Small intestine (tissue), 16 donors: ENCODE measurements at places on chromosomes 13 and 19.

DNA sequence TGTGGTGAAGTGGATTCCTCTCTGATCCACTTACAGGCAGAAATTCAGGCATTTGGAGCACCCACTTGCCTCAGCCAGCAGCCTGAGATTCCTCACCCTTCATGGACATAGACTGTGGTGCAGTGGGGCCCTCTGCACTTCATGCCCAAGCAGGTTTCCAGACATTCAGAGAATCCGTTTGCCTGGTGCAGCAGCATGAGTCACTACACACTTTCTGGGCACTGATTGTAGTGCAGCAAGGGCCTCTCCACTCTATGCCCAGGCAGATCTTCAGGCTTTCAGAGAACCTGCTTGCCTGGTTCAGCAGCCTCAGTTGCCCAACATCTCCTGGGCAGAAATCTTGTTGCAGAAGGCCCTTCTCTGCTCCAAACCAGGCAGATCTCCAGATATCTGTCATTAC is 920.9 kb downstream of the SLITRK5 start:
- no peak overlapping the region for H3K27ac ChIP-seq
- H3K4me3 ChIP-seq, result no peak overlapping the region

GRCh38 chr13:28470296-28470695 is 24.6 kb downstream of the FLT1 start:
- no peaks in the 10 kb centered on the region for H3K27me3 ChIP-seq
- H3K4me3 ChIP-seq, result no peak overlapping the region
- H3K4me1 ChIP-seq, result peaks cover 3% of the 10 kb centered on the region
- H3K27ac ChIP-seq, result no peak overlapping the region
- H3K36me3 ChIP-seq, result no peaks in the 10 kb centered on the region

GRCh38 chr19:55321466-55322137 is 3.5 kb downstream of the TMEM150B start:
- H3K27ac ChIP-seq, result peak overlapping the region; percentile 88
- H3K4me3 ChIP-seq, result peak overlapping the region; percentile 77
- no peaks in the 10 kb centered on the region for H3K27me3 ChIP-seq
- DNase-seq, result peak; percentile 90
- no peaks in the 10 kb centered on the region for H3K36me3 ChIP-seq

DNA sequence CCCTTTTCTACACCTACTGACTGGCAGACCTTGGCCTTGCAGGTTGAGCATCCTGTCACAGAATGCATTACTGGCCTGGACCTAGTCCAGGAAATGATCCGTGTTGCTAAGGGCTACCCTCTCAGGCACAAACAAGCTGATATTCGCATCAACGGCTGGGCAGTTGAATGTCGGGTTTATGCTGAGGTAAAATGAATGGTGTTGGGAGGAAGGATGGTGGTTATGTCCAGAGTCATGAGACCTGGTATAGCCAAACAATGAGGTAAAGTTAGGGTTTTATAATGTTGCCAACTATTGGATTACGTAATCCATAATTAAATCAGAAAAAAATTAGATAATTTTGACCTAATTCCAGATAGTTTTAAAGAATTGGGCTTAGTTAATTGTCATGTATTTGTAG is 212.5 kb downstream of the PCCA start:
- no peaks in the 10 kb centered on the region for H3K4me1 ChIP-seq
- no peaks in the 10 kb centered on the region for H3K27me3 ChIP-seq
- H3K4me3 ChIP-seq, result no peak overlapping the region
- DNase-seq, result no peak
- no peak overlapping the region for H3K27ac ChIP-seq

DNA sequence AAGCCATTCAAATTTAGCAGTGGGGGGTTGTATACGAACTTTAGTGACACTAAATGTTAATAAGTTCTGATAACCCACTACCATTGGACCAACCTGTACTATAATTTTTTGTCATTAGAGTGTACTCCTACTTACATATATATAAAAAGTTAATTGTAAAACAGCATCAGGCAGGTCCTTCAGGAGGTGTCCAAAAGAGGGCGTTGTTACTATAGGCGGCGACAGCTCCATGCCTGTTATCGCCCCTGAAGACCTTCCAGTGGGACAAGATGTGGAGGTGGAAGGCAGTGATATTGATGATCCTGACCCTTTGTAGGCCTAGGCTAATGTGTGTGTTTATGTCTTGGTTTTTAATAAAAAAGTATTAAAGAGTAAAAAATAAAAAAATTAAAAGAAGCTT is 27.5 kb downstream of the SPRYD7 start:
- H3K27ac ChIP-seq, result no peak overlapping the region
- H3K4me1 ChIP-seq, result no peaks in the 10 kb centered on the region
- H3K4me3 ChIP-seq, result no peak overlapping the region
- H3K27me3 ChIP-seq, result no peaks in the 10 kb centered on the region
- DNase-seq, result no peak
- peaks cover 6% of the 10 kb centered on the region for H3K36me3 ChIP-seq

DNA sequence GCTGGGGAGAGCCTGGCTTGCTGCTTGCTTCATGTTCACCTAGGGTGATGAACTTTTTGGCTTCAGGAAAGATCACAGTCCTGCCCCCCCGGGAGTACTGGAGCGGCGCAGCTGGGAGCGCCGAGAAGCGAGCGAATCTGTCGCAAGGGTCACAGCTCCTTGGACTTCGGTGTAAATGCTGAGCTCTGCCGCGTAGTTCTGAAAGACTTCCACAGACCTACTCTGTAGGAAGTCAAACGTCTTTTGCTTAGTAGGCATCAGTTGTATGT is 2.7 kb downstream of the ING1 start:
- peaks cover 11% of the 10 kb centered on the region for H3K36me3 ChIP-seq
- H3K4me1 ChIP-seq, result no peaks in the 10 kb centered on the region
- H3K4me3 ChIP-seq, result peak overlapping the region; percentile 69
- DNase-seq, result peak; percentile 79

DNA sequence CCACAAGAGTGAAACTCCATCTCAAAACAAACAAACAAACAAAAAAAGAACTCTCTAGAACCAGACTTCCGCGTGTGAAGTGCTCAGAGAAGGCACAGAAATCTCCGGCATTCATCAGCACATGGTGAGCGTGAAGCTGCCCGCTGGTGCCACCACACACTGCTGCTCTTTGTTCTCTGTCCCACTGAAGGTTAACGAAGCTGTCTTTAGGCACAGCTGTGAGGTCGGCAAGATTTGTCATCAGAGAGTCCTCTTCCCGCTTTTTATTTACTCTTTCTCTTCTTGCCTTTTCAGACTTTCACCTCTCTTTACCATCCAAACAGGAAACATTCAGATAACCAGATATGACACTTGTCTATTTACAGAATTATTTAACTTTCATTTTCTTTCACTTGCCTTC is 115.2 kb upstream of the ARGLU1 start:
- H3K36me3 ChIP-seq, result no peaks in the 10 kb centered on the region
- DNase-seq, result peak; percentile 17
- no peak overlapping the region for H3K27ac ChIP-seq
- H3K27me3 ChIP-seq, result no peaks in the 10 kb centered on the region
- H3K4me1 ChIP-seq, result no peaks in the 10 kb centered on the region

GRCh38 chr19:12484011-12484370 is 625 bp downstream of the ZNF709 start:
- H3K4me1 ChIP-seq, result peaks cover 2% of the 10 kb centered on the region
- H3K27me3 ChIP-seq, result no peaks in the 10 kb centered on the region
- H3K36me3 ChIP-seq, result no peaks in the 10 kb centered on the region
- H3K27ac ChIP-seq, result no peak overlapping the region

DNA sequence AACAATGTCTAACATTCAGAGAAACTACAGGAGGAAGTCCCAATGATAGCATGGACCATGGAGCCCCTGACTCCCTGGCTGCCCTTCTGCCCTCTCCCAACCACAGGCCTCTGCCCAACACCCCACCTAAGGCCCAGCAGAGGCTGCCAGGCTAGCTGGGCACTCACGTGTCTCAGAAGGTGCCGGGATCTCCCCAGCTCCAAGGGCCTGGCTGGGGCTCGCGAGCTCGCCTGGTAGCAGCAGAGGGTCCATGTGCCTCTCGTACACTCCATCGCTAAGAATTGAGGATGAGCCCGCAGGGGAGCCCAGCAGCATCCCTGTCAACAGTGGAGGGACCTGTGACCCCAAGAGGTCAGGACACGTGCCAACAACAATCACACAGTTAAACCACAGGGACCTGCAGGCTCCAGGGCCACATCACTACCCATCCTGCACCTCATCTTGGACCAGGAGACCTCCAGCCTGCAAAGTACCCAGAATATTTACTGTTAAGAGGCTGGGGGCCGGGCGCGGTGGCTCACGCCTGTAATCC is 9.4 kb downstream of the ZSCAN18 start:
- no peak for DNase-seq
- no peaks in the 10 kb centered on the region for H3K4me1 ChIP-seq
- H3K36me3 ChIP-seq, result peaks cover 72% of the 10 kb centered on the region
- no peaks in the 10 kb centered on the region for H3K27me3 ChIP-seq
- H3K4me3 ChIP-seq, result no peak overlapping the region
- no peak overlapping the region for H3K27ac ChIP-seq

- H3K27ac ChIP-seq, result no peak overlapping the region
- DNase-seq, result peak; percentile 19
- H3K4me1 ChIP-seq, result no peaks in the 10 kb centered on the region
- no peaks in the 10 kb centered on the region for H3K27me3 ChIP-seq
- H3K4me3 ChIP-seq, result peak overlapping the region; percentile 98
These were observed 572 bp downstream of the UGGT2 start for GRCh38 chr13:96052656-96053002.

GRCh38 chr13:30806784-30807183 is 71.4 kb downstream of the ALOX5AP start:
- no peaks in the 10 kb centered on the region for H3K27me3 ChIP-seq
- no peak overlapping the region for H3K27ac ChIP-seq
- no peak for DNase-seq
- H3K4me3 ChIP-seq, result no peak overlapping the region
- no peaks in the 10 kb centered on the region for H3K4me1 ChIP-seq

GRCh38 chr19:45175515-45176345 is 2.3 kb downstream of the TRAPPC6A start:
- DNase-seq, result no peak
- no peak overlapping the region for H3K4me3 ChIP-seq
- H3K4me1 ChIP-seq, result no peaks in the 10 kb centered on the region
- no peak overlapping the region for H3K27ac ChIP-seq
- H3K36me3 ChIP-seq, result peaks cover 9% of the 10 kb centered on the region
- no peaks in the 10 kb centered on the region for H3K27me3 ChIP-seq

GRCh38 chr13:88637935-88638334 is 966.8 kb downstream of the SLITRK5 start:
- DNase-seq, result no peak
- H3K27me3 ChIP-seq, result no peaks in the 10 kb centered on the region
- H3K4me3 ChIP-seq, result no peak overlapping the region
- no peak overlapping the region for H3K27ac ChIP-seq
- no peaks in the 10 kb centered on the region for H3K36me3 ChIP-seq

DNA sequence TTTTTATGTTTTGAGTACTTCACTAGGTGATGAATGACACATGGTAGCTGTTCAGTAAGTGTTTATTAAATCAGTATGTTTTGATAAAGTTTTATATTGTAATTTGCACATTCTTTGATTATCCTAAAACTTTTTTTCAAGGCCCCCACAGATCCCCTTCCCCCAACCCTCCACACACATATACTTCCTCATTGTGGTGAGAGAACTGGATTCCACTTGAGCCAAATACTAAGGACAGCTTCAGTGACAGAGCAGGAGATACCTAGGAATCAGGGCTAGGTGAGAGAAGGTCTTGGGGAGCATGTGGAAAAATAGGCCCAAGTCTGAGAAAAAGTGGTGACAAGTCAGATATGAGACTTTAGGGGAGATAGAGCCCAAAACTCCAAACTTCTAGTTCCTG is 174.6 kb downstream of the TDRD3 start:
- no peaks in the 10 kb centered on the region for H3K4me1 ChIP-seq
- no peaks in the 10 kb centered on the region for H3K27me3 ChIP-seq
- no peak for DNase-seq
- H3K27ac ChIP-seq, result no peak overlapping the region
- H3K4me3 ChIP-seq, result no peak overlapping the region

- no peak overlapping the region for H3K27ac ChIP-seq
- H3K27me3 ChIP-seq, result no peaks in the 10 kb centered on the region
- DNase-seq, result peak; percentile 67
- no peaks in the 10 kb centered on the region for H3K4me1 ChIP-seq
- no peak overlapping the region for H3K4me3 ChIP-seq
These were observed 144.4 kb downstream of the DIAPH3 start for GRCh38 chr13:60019119-60019993.

DNA sequence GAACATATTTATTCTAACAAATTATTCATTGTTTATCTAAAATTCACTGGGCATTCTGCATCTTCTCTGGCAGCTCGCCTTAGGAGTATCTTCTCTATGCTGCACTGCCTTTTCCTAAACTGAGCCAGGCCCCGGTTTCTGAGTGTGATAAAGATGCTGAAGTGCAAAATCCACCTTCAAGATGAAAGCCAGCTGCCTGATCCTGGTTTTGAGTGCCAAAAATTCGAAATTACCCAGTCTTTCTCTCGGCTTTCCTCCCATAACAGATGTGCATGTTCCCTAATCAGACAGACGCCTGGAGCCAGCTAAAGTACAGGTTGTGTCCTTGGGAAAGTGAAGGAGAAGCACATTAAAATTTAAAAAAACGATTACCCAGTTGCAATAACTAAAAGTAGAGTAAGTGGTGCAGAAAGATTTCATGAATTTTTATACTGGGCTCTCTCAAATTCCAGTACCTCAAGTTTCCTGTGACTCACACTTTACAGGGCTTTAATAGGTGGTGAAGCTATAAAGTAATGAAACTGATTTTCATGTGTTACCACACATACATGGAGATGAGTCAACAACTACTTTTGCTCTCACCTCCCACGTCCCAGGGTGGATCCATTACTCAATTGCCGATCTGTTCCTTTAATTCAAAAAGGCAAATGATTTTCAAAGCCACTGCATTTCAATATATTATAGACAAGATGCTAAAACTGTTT is 65.0 kb upstream of the GTF2F2 start:
- H3K27ac ChIP-seq, result no peak overlapping the region
- H3K4me1 ChIP-seq, result no peaks in the 10 kb centered on the region
- H3K36me3 ChIP-seq, result no peaks in the 10 kb centered on the region
- H3K27me3 ChIP-seq, result no peaks in the 10 kb centered on the region
- H3K4me3 ChIP-seq, result no peak overlapping the region

GRCh38 chr13:75494491-75494890 is 12.5 kb upstream of the TBC1D4 start:
- no peak overlapping the region for H3K27ac ChIP-seq
- no peak overlapping the region for H3K4me3 ChIP-seq
- H3K4me1 ChIP-seq, result no peaks in the 10 kb centered on the region
- H3K27me3 ChIP-seq, result no peaks in the 10 kb centered on the region

DNA sequence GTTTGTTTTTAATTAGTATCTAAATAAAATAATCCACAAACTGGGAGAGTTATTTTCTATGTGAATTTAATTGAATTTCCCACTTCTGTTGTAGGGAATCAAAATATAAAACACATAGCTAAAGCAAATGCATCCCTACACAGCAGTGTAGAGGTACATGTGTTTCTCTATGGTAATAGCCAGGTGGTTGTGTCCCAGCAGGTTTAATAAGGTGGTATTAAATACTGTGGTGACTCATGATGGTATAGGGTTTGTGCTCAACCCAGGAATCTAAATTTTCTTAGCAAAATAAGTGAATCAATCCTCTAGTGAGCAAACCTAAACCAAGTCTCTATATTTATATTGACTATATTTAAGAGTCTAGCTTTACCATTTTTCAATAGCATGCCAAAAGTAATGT is 30.0 kb downstream of the PCDH9 start:
- no peaks in the 10 kb centered on the region for H3K36me3 ChIP-seq
- no peaks in the 10 kb centered on the region for H3K4me1 ChIP-seq
- H3K4me3 ChIP-seq, result no peak overlapping the region
- no peak for DNase-seq
- H3K27me3 ChIP-seq, result no peaks in the 10 kb centered on the region

GRCh38 chr19:16627193-16627927 is 644 bp downstream of the MED26 start:
- no peaks in the 10 kb centered on the region for H3K27me3 ChIP-seq
- H3K4me1 ChIP-seq, result peaks cover 6% of the 10 kb centered on the region
- H3K27ac ChIP-seq, result peak overlapping the region; percentile 77
